ENCODE measurements at places on chromosomes 13 and 19. TPM values are rescaled to one million over a fixed set of nuclear protein-coding genes. Genes with fewer than 3 reads are reported as not detected.
A peak's percentile ranks its signal among the peaks of the same experiment; 100 is the strongest.

DNA sequence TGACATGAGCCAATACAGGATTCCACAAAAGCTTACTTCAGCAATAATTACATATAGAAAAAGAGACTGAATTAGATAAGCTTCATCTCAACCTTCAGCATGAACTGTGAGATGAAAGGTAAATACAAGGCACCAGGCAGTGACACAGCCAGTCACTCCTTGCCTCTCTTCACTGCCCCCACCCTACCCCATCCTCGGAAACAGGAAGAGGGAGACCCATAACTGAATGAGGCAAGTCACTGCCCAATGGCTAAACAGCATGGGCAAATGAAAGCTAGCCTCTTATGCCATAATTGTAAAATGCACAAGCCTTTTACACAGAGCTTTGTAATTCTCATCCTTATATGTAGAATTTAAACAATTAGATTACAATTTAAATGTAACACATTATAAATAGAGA is 1.7 kb downstream of the ZNF160 start:
- H3K4me3 ChIP-seq = 0 out of 2 replicates have a peak overlapping the region, but pooled peaks have one; percentile 59
- no peaks in the 10 kb centered on the region for H3K27me3 ChIP-seq
- H3K27ac ChIP-seq = no peak overlapping the region
- DNase-seq = no peak
- peaks cover 19% of the 10 kb centered on the region for H3K4me1 ChIP-seq

- peaks cover 31% of the 10 kb centered on the region for H3K4me1 ChIP-seq
- no peak overlapping the region for H3K27ac ChIP-seq
- no peaks in the 10 kb centered on the region for H3K27me3 ChIP-seq
- peaks cover 14% of the 10 kb centered on the region for H3K36me3 ChIP-seq
Measured at GRCh38 chr13:113143466-113144254, 14.8 kb upstream of the PROZ start.

GRCh38 chr13:29743201-29743786 is 107.1 kb downstream of the UBL3 start:
- no peak overlapping the region for H3K27ac ChIP-seq
- H3K27me3 ChIP-seq = no peaks in the 10 kb centered on the region
- no peak overlapping the region for H3K4me3 ChIP-seq
- DNase-seq = no peak
- H3K36me3 ChIP-seq = no peaks in the 10 kb centered on the region
- H3K4me1 ChIP-seq = no peaks in the 10 kb centered on the region

GRCh38 chr13:31096654-31097302 is 64.9 kb downstream of the HSPH1 start:
- no peak for DNase-seq
- no peak overlapping the region for H3K4me3 ChIP-seq
- no peaks in the 10 kb centered on the region for H3K4me1 ChIP-seq
- no peaks in the 10 kb centered on the region for H3K36me3 ChIP-seq
- no peaks in the 10 kb centered on the region for H3K27me3 ChIP-seq

DNA sequence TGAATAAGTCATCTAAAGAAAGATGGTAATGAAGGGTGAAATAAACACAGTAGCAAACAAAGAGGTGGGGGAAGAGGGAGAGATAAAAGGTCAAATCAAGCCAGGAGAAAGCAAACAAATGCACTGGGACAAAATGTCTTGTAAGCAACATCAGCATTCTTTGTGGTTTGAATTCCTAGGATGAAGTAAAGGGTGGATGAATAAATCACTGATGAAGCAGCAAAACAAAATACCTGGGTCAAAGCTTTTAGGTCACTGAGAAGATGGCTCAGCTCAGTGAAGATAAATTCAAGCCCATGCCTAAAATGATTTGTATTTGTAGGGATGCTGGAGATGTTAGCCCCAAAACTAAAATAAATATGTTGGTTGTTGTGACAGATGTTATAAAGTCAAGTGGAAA is 86.5 kb upstream of the FBXL3 start:
- H3K4me1 ChIP-seq = no peaks in the 10 kb centered on the region
- no peaks in the 10 kb centered on the region for H3K36me3 ChIP-seq

DNA sequence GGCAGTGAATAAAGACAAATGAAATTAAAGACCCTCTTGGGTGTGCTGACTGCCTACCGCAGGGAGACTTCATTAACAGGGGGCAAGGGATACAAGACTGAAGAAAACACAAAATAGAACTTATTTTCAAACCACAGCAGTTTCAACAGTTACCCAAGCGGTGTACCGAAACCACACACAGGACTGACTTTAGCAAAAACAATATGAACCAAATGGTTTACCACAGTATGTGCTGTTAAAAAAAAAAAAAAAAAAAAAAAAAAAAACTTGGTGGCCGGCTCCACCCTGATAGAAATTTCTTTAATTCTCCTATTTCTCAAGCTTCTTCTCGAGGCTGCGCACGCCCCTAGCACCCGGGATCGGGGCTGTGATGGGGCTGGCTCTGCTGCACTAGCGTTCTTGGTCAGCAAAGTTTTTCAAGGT is 42.6 kb downstream of the KLF2 start:
- no peak overlapping the region for H3K4me3 ChIP-seq
- no peak for DNase-seq
- no peak overlapping the region for H3K27ac ChIP-seq
- H3K36me3 ChIP-seq = peaks cover 2% of the 10 kb centered on the region

GRCh38 chr19:43673637-43674036 is 3.7 kb upstream of the PLAUR start:
- peaks cover 19% of the 10 kb centered on the region for H3K27me3 ChIP-seq
- no peak overlapping the region for H3K27ac ChIP-seq
- H3K4me3 ChIP-seq = no peak overlapping the region
- no peaks in the 10 kb centered on the region for H3K36me3 ChIP-seq

- DNase-seq = no peak
- peaks cover 53% of the 10 kb centered on the region for H3K4me1 ChIP-seq
- no peak overlapping the region for H3K4me3 ChIP-seq
- no peak overlapping the region for H3K27ac ChIP-seq
Measured at GRCh38 chr13:32592082-32592481, 5.8 kb downstream of the PDS5B start.

- no peak overlapping the region for H3K4me3 ChIP-seq
- H3K27me3 ChIP-seq = no peaks in the 10 kb centered on the region
- peaks cover 39% of the 10 kb centered on the region for H3K4me1 ChIP-seq
- peaks cover 20% of the 10 kb centered on the region for H3K36me3 ChIP-seq
- peak overlapping the region; percentile 12 for H3K27ac ChIP-seq
Measured at GRCh38 chr19:7993560-7993959, 11.9 kb downstream of the ELAVL1 start.

DNA sequence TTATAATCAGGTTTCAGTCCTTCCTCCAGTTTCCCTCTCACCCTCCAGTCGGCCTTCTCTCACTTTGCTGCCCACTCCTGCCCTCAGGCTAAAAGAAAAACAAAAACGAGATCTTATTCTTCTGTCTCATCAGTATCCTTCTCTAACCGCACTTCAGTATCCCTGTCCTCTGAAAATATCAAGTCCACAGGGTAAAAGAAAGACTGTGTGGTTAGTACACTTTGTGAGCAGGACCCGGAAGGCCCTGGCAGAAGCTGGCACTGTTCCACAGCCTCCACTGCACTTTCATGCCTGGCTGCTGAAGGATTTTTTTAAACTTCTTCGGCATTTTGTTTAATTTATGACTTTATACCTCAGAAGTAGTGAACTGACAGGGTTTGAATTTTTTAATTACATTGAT is 51.8 kb downstream of the TM9SF2 start:
- H3K4me3 ChIP-seq = no peak overlapping the region
- peaks cover 5% of the 10 kb centered on the region for H3K36me3 ChIP-seq
- peaks cover 27% of the 10 kb centered on the region for H3K4me1 ChIP-seq
- no peaks in the 10 kb centered on the region for H3K27me3 ChIP-seq

GRCh38 chr19:34402074-34402600 is 2.1 kb upstream of the PDCD2L start:
- peak; percentile 60 for DNase-seq
- H3K36me3 ChIP-seq = peaks cover 17% of the 10 kb centered on the region
- peaks cover 23% of the 10 kb centered on the region for H3K4me1 ChIP-seq

GRCh38 chr19:36577271-36577996 is 4.3 kb upstream of the ZNF529 start:
- no peak for DNase-seq
- no peaks in the 10 kb centered on the region for H3K27me3 ChIP-seq
- H3K27ac ChIP-seq = no peak overlapping the region
- H3K36me3 ChIP-seq = peaks cover 18% of the 10 kb centered on the region
- no peak overlapping the region for H3K4me3 ChIP-seq
- peaks cover 9% of the 10 kb centered on the region for H3K4me1 ChIP-seq

DNA sequence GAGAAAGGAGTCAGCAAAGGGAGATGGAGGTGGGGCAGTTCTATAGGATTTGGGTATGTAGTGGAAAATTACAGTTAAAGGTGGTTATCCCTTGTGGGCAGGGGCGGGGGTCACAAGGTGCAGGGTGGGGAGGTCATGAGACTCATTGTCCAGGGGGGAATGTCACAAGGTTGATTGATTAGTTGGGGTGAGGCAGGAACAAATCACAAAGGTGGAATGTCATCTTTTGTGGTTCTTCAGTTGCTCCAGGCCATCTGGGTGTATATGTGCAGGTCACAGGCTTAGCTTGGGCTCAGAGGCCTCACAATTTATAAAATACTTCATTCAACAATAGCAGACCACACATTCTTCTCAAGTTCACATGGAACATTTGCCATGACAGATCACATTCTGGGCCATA is 109.6 kb downstream of the ATP11A start:
- no peaks in the 10 kb centered on the region for H3K27me3 ChIP-seq
- DNase-seq = no peak
- peaks cover 22% of the 10 kb centered on the region for H3K36me3 ChIP-seq

DNA sequence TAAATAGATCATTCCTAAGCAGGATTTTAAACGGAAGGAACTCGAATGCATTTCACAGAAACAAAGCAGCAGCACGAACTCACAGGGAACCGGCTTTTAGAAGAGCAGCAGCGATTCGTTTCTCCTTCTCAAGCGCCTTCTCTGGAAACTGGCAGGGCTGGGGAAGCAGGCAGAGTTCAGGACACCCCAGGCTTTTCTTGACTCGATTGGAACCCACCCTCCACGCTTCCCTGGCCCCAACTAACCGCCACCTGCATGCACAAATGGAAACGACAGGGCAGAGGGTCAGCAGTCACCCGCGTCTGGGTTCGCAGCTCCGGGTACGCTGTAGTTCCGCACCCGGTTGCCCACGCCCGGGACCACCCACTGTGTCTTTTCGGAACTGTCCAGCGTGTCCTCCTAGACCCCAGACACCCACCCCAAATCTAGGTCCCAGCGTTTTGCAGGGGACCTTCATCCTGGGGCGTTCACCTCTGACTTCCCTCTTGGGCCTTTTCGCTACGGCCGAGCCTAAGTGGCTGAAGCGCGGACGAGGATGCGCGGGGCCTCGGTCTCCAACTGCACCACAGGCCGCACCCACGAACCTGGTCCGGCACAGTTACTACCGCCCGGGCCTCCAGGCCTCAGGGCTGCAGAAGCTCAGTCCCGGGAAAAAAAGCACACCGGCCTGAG is 500 bp downstream of the ZFP30 start:
- no peaks in the 10 kb centered on the region for H3K36me3 ChIP-seq
- DNase-seq = peak; percentile 37
- H3K4me3 ChIP-seq = peak overlapping the region; percentile 93
- peaks cover 15% of the 10 kb centered on the region for H3K4me1 ChIP-seq
- peak overlapping the region; percentile 94 for H3K27ac ChIP-seq

Gene PARP4
- 40.5 TPM for polyA plus RNA-seq

Gene GIPR
- polyA plus RNA-seq = 1.7 TPM

Gene FPR3
- 0.12 TPM for polyA plus RNA-seq

Gene ARL11
- 0.17 TPM for polyA plus RNA-seq

Gene CEACAM8
- not detected for polyA plus RNA-seq

Gene ZNF536
- not detected for polyA plus RNA-seq

Gene HSPB6
- 0.08 TPM for polyA plus RNA-seq

Gene SERPINE3
- not detected for polyA plus RNA-seq

Gene ZNF787
- 23.1 TPM for polyA plus RNA-seq

Gene PROZ
- 22.5 TPM for polyA plus RNA-seq

Gene CGB1
- not detected for polyA plus RNA-seq
